ENCODE measurements at places on chromosomes 2 and 18.

DNA sequence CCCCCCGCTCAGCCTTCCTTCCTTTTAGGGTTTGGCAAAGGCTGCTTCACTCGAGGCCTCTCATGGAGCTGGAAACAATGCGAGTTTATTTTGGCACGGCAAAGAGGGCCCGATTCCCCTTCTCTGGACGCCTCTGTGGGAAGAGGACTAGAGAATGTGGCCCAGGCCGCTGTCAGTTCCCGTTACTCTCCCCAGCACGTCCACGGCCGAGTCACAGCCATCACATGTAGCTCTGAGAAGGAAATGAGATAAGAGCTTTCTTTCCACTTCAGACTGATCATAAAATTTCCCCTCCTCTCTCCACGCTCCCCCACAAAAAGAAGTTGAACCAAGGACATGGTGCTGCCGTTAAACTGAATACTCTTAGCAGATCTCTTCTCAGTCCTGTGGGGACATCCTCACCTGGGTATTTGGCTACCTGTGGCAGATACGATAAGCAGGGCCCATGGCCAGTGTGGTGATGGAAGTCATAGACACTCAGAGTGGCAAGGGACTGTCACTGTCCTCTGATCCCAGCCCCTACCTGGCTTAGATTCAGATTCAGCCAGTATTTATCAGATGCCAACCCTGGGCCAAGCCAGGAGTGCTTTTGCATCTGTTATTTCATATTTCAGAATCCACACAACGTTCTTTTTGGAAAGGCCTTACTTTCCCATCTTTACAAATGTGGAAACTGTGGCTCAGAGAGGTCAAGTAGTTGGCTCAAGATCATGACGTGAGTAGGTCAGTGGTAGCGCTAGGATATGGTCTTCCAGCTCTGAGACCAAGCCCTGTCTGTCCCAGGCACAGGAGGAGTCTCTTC lies 101.2 kb downstream of the MCFD2 start:
- no peak for DNase-seq

DNA sequence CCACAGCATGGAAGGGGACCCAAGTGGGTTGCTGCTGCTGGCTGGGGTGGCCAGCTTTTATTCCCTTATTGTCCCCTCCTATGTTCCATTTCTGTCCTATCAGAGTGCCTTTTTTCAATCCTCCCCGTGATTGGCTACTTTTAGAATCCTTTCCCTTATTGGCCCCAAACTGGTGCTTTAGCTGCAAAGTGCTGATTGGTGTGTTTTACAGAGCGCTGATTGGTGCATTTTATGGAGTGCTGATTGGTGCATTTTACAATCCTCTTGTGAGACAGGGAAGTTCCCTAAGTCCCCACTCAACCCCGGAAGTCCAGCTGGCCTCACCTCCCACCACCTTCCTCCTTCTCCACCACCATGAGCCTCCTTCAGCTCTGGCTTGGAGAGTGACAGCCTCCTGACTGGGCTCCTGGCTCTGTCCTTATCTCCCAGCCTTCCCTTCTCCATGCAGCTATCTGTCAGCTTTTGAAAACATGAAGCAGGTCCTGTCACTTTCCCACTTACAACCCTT lies 20.7 kb upstream of the PLB1 start:
- no peak for DNase-seq

DNA sequence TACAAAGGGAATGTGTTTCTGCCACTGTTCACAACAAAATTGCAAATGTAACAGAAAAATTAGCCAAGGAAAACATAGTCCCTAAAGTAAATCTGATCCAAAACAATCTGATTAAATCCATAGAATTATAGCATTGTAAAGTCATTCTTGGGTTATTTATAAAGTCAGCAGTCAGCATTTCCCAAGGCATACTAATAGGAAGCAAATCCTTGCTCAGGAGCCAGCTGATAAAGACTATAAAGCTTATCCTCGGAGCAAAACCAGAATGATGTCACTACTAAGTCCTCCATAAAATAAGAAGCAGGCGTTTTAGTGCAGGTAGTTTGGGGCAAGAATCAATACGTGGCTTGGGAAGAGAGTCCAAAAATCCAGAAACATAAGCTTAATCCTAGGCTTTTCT lies 67.3 kb upstream of the CSRNP3 start:
- DNase-seq, result no peak

DNA sequence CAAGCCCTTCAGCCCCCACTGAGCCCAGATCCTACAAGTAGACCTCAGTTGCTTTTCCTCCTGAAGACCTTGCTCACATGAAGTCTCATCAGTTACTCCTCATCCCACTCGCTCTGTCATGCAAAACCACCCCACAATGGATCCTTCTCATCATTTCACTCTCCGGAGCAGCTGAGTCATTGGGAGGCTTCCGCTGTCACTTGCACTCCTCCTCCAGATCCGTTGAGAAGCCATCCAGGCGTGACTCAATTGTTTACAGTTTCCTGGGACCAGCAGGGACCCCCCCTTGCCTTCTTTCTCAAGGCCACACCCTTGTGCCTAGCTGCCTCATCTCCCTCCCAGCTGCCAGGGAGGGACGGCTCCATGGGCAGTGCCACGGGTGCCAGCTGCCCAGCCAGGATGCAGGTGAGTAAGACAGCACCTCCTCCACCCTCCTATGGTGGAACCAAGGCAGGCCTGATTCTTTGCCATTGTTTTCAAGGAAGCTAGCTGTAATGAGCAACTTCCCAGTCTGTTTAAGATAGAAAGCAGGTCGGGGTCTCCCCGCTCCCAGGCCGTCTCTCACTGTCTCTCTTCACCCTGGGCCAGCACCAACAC lies 16.3 kb downstream of the GPR55 start:
- DNase-seq, result peak; percentile 43

GRCh38 chr18:2906704-2907549 lies 60.1 kb downstream of the EMILIN2 start:
- peak; percentile 55 for DNase-seq

DNA sequence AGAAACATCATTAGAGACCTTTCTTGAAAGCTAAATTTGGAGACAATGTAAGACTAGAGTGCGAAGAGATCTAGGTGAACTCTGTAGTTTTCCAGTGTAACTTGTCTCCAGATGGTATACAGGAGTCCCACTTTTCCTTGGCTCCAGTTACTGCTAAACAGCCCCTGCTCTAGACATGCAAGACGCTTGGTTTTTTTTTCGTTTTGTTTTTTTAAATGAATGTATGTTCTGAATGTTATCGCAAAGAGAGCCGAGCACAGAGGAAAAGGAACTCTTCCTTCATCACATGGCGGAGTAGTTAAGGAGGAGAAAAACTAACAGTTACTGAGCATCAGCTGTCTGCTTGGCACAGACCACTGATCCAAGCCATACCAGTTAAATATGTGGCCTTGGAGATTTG lies 2.4 kb downstream of the RALB start:
- DNase-seq, result no peak

DNA sequence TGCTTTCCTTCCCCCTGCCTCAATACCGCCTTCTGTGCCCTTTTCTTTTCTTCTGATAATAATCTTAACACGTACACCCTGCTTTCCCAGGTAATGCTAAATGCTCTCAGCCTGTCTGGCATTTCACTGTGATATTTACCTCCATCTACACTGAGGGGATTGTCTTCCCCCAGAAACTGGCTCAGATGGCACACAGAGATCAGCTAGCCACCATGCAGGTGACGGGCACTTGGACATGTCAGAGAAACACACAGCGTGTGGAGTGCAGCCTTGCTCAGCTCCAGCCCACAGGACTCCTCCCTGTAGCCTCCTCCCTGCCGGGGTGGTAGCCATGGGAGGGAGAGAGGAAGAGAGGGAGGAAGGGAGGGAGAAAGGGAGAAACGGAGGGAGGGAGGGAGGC lies 131.2 kb downstream of the EIPR1 start:
- DNase-seq, result no peak

DNA sequence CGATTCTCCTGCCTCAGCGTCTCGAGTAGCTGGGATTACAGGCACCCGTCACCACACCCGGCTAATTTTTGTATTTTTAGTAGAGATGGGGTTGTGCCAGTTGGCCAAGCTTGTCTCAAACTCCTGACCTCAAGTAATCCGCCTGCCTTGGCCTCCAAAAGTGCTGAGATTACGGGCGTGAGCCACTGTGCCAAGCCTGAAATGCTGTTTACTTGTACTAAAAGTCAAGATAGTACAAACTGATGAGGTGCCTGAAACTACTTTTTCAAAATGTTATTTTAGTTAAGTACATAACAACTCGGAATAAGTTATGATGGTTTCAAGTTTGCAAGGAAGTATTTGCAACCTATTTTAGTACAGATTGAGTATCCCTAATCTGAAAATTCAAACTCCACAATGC lies 85.7 kb downstream of the CEP192 start:
- DNase-seq, result no peak

DNA sequence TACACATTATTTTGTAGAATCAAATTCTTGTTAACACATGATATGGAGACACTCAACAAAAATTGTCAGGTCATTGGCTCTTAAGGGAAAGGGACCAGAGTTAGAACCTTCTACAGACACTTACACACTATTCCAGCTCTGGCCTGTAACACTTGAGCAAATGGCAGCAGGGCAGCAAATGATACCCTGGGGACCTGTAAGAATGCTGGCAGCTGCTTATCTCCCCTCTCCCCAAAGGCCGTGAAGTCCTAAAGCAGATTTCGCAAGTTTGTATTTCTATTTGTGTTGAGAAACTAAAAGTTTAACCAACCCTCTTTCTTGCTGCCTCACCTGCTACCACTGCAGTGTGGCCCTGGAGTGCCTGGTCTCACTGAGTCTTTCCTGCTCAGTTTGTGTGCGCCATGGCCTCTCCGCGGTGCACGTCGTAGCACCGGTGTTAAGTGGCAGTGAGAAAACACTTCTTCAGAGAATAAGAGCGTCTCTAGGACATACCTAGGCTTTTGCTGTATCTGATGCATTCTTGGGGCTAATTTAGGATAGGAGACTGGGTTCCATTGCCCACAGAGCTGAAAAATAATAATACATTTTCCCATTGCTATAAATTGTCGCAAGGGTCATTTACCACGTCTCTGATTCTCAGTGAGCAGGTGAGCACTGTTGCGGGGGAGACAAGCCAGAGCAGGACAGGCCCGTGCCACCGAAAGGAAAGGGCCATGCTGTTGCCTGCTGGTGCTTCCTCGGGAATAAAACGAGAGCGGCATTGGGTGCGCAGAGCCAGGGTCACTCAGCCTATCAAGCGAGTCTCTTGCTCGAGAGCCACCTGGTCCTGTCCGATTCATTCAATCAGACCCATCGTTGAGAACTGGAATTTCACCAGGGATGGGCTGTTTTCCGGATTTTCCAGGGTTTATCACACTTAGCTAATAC lies 204.9 kb downstream of the PTGR3 start:
- DNase-seq, result no peak

DNA sequence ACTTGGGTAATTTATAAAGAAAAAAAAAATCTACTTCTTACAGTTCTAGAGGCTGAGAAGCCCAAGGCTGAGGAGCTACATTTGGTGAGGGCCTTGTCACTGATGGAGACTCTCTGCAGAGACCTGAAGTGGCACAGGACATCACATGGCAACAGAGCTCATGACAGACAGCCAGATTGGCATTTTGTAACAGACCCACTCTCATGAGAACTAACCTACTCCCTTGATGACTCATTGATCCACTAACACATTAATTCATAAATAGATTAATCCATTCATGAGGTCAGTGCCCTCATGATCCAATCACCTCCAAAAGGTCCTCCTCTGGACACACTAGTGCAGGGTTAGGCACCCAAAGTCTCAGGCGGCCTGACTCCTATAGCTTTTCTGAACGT lies 318.4 kb downstream of the GULP1 start:
- no peak for DNase-seq

GRCh38 chr18:56716692-56717146 lies 65.6 kb downstream of the WDR7 start:
- no peak for DNase-seq

DNA sequence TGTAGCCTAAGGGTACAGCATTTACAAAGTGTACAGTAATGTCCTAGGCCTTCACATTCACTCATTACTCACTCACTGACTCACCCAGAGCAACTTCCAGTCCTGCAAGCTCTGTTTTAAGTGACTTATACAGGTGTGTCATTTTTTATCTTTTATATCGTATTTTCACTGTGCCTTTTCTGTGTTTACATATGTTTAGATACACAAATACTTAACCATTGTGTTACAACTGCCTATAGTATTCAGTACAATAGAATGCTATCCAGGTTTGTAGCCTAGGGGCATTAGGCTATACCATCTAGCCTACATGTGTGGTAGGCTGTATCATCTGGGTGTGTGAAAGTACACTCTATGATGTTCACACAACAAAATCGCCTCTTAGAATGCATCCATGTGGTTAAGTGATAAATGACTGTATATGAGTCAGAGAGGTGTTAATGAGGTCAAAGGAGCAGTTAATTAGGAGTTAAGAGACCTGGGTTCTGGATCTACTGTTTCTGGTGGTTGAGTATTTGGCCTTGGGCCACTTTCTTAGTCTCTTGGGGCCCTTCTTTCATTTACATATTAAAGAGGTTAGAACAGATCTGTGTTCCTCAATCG lies 149.1 kb downstream of the GREB1L start:
- no peak for DNase-seq

DNA sequence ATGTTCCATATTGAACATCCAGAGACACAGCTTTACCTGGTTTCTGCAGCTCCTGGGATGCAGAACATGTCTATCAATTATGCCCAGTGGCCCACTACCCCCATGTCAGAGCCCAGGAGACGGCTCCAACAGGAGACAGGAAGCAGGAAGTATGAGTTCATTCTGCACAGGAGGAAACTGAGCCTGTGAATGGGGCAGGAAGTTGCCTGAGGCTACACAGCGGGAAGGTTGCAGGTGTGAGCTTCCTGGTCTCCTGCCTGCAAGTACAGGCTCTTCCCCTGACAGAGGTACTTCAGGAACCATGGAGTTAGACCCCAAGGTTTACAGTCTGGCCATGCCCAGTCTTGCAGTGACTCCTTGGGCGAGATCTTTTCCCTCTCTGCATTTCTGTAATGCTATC lies 2.8 kb upstream of the BOK start:
- DNase-seq, result no peak

GRCh38 chr2:13572466-13572865 lies 855.7 kb downstream of the TRIB2 start:
- DNase-seq, result no peak

GRCh38 chr2:26534865-26535662 lies 57.1 kb upstream of the OTOF start:
- DNase-seq, result no peak

GRCh38 chr2:120245520-120246332 lies 6.9 kb upstream of the RALB start:
- DNase-seq, result no peak

DNA sequence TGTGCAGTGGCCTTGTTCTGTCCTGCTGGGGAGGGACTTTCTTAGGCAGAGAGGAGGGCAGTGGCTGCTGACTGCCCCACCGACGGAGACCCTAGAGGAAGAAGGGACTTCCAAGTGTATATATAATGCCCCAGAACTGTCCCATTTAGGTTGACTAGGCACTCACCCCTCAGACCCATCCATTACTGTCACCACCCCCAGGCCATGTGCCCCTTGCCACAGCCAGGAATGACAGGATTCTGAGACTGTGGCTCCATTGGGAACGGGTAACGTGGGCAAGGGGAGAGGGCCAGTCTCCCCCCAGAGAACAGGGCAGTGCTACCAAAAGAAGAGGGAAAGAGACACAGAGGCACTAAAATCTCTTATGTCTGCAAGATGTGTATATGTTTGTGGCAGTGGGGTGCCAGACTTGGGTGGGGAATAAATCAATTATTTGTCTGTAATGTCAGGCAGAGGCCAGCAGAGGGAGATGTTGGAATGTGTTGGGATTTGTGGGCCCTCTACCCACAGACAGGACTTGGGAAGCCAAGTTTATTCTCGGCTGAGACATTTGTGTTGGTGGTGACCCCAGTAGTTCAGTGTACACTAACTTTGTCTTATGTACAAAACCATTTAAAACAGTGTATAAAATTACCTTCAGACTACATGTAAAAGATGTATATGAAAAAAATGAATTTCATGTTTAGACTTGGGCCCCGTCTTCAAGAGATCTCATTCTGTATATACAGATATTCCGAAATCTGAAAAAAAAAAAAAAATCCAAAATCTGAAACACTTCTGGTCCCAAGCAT lies 24.0 kb upstream of the TMEM37 start:
- no peak for DNase-seq

Measured in activated naive CD4-positive, alpha-beta T cell treated with anti-CD3 and anti-CD28 coated beads, Interleukin-2, amount 50 U/mL, for 16 hours (primary cell).